Right renal pelvis (tissue), 4 donors: ENCODE measurements at places on chromosomes 2 and 18. TPM values are rescaled to one million over a fixed set of nuclear protein-coding genes. Genes with fewer than 3 reads are reported as not detected.

- DNase-seq = no peak
Observed at GRCh38 chr2:235670974-235671787, 177.3 kb downstream of the AGAP1 start.

GRCh38 chr2:37616677-37617005 is 54.8 kb downstream of the CDC42EP3 start:
- no peak for DNase-seq

DNA sequence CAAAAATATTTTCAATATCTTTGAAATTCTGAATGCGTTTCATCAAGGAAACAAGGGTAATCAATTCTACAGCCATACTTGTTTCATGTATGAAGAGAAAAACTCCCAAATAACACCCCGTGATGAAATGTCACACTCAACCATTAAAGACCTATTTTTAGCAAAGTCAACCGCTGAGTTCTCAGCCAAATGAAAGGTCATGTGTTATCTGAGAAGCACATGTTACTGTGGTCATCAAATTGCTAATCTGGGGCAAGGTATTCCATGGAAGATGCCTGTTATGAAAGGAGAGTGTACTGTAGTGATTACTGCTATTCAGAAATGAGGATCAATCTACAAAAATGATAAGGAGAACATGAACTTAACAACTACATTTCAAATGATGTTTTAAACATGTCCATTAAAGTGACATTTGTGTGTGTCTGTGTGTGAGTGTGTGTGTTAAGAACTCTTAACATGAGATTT is 126.7 kb downstream of the BCL2 start:
- no peak for DNase-seq

GRCh38 chr2:167708998-167709397 is 538.4 kb downstream of the STK39 start:
- DNase-seq = no peak

DNA sequence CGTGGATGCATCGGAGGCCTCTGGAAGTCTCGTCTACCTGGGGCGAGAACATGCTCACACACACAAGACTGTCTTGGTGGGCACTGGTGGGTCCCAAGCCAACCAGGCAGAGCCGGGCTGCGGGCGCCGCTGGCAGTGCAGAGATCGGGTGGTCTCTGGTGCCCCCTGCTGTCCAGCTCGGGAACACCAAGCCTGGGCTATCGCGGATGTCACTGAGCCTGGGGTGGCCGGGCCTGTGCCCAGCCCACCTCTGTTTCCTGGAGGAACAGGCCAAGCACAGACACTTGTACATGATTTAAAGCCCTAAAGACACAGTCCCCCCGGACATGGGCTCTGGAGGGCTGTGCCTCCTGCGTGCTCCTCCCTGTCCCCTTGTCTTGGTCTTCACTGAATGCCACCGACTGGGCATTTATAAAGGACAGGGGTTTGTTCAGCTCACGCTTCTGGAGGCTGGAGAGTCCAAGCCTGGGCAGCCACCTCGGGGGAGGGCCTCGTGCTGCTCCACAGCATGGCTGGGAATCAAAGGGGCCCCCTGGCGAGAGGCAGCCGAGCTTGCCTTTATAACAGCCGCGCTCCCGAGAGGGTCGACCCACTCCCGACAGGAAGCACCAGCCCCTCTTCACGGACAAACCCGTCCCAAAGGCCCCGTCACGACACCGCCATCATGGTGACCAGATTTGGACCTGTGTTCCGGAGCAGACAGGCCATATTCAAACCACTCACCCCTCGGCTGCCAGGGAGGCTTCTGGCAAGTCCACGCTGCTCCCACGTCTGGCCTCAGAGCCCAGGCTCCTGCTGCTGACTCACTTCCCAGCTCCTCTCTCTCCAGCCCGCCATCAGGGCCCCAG is 3.6 kb upstream of the OTOS start:
- no peak for DNase-seq

GRCh38 chr2:163997466-163997865 is 261.7 kb upstream of the FIGN start:
- no peak for DNase-seq

- no peak for DNase-seq
Observed at GRCh38 chr18:78924786-78925540, 54.7 kb upstream of the SALL3 start.

DNA sequence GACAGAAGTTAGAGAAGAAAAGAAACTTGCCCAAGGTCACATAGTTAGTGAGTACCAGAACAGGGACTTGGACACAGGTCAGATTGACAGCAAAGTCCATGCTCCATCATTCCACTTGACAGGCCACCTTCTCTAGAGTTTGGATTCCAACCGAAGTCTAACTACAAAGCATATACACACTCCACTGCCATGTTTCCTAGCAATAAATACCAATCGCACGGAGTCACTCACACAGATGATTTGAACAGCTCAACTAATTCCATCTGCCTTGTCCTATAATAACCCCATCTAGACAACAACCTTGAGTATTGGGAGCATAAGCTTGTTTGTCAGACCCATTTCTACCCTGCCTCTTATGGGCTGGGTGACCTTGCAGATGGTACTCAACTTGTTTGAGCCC is 334.6 kb upstream of the MGAT5 start:
- DNase-seq = no peak

DNA sequence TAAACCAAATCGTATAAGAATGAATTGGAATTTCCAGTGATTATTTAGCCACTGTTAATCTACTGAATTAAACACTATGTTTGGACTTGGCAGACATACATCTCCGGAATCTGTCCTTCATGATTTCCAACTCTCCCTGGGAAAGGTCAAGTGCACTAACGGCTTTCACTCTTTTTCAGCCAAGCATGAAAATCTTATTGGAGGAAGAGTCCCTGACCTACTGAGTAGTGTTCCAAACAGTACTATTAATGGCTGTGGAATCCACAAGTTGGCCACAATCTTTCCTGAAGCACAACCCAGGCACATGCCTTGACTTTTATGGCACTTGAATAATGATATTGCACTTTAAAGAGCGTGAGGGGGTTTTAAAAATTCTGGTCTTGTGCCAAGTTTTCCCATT is 318.9 kb upstream of the RND3 start:
- no peak for DNase-seq

- DNase-seq = no peak
Observed at GRCh38 chr2:218477247-218477646, 58.3 kb downstream of the VIL1 start.

GRCh38 chr18:67964462-67964861 is 447.9 kb upstream of the DSEL start:
- DNase-seq = no peak

DNA sequence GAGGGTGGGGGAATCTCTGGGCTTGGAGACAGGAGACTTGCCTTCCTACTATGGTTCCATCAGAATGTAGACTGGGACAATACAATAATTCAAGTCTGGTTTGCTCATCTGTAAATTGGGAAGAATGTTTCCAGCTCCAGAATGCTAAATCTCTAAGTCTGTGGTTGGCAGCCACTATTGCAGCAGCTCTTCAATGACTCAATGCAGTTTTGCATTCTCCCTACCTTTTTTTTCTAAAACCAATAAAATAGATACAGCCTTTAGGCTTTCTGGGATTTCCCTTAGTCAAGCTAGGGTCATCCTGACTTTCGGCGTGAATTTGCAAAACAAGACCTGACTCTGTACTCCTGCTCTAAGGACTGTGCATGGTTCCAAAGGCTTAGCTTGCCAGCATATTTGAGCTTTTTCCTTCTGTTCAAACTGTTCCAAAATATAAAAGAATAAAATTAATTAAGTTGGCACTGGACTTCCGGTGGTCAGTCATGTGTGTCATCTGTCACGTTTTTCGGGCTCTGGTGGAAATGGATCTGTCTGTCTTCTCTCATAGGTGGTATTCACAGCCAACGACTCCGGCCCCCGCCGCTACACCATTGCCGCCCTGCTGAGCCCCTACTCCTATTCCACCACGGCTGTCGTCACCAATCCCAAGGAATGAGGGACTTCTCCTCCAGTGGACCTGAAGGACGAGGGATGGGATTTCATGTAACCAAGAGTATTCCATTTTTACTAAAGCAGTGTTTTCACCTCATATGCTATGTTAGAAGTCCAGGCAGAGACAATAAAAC is 6.5 kb downstream of the TTR start:
- no peak for DNase-seq

- DNase-seq = no peak
Observed at GRCh38 chr18:14936313-14936712, 188.3 kb downstream of the ANKRD30B start.

DNA sequence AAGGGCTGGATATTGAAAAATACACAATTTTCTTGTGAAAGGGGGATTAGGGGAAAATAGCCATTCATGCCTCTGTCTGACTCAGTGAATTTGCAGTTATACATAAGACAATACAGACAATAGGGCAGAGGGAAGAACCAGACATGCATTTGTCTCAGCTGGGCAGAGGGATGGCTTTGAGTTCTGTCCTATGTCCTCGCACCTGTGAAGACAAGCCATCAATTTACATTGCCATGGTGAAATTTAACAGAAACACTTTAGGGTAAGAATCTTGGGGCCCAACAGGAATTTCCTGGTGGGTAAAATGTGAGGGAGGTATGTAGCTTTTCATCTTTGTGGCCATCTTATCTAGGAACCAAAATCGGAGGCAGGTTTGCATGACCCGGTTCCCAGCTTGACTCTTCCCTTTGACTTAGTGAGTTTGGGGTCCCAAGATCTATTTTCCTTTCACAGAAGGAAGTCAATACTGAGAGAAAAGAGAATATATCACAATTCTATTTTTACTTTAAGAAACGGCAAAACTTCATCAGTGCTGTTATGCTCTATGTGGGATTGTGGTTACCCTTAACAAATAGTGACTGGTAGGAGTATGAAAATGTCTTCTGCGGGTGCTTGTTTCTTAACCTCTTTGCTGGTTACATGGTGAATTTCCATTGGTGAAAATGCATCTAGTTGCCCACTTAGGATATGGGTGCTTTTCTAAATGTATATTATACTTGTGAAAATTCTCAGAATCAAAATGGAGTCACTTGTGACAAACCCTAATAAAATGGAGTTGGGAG is 221.8 kb downstream of the SPP2 start:
- DNase-seq = no peak

DNA sequence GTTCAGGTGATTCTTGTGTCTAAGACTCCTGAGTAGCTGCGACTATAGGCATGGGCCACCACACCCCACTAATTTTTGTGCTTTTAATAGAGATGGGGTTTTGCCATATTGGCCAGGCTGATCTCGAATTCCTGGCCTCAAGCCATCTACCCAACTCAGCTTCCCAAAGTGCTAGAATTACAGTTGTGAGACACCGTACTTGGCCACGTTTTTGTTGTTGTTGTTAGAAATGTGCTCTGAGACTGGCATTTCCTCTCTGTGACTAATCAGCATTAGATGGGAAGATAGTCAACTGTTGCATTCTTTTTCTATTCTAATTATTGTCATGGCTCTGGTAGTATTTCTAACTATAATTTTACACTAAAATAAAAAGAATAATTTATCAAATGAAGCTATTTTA is 191.7 kb downstream of the CAMKMT start:
- no peak for DNase-seq

- no peak for DNase-seq
Observed at GRCh38 chr2:34808426-34808825, 1209.3 kb upstream of the FAM98A start.

- DNase-seq = no peak
Observed at GRCh38 chr2:159506764-159507440, 109.4 kb downstream of the BAZ2B start.

GRCh38 chr18:614193-614592 is 17.4 kb downstream of the CLUL1 start:
- DNase-seq = no peak

DNA sequence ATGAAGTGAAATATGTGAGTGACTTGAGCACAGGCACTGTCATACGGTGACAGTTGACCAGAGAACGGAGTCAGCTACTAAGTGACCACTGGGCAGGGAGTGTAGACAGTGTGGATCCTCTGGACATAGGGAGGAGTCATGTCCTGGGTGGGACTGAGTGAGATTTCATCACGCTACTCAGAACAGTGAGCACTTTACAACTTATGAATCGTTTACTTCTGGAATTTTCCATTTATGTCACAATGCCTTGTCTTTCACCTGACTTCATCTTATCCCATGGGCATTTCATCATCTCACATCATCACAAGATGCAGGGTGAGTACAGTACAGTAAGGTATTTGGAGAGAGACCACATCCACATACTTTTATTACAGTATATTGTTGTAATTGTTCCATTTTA is 29.0 kb downstream of the PTPRM start:
- DNase-seq = no peak

DNA sequence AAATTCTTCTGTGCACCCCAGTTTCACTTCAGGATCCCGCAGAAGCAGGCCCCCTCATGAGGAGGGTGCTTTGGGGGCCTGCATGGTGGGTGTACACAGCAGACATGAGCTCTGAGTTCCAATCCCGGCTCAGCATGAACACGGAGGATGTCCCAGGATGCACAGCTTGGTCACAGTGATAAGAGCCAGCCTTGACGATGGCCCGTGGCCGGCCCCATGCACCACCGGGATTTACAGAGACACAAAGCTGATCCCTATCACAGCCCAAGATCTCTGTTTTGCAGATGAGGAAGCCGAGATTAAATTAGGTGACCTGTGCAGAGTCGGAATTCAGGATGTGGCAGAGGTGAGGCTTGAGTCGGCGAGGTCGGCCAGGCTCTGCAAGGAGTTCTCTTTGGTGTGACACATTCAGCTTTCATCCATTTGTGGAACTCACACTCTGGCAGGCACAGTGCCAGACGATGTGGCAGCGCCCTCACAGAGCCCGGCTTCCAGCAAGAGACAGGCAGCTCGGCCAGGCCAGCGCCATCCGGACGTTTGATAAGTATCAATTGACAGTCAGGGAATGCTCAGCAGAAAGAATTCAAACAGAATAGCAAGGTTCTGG is 456.3 kb upstream of the MYT1L start:
- DNase-seq = no peak

DNA sequence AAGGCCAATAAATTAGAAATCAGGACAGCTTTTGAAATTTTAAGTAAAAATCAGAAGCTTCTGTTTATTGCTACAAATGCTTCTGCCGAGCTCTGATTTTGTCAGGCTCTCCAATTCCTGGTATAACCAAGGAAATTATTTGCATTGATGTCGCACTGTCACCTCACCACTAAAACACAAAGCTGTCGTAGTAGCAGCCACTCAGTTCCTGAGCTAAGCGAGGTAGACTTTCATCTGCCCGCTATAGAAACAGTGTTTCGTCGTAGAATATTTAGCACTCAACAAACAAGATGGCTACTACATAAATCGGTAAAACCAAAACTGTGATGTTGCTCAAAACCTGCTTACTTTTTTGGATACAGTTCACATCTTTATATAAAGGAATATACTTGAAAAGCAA is 141.3 kb upstream of the FOSL2 start:
- DNase-seq = no peak

GRCh38 chr2:158385646-158386045 is 70.9 kb downstream of the CCDC148 start:
- no peak for DNase-seq

The ERBB4 gene
- polyA plus RNA-seq = 44.8 TPM

The PLA2R1 gene
- 70.5 TPM for polyA plus RNA-seq

The TUBB8B gene
- not detected for polyA plus RNA-seq

The MALL gene
- 13.0 TPM for polyA plus RNA-seq

The TIA1 gene
- 502 TPM for polyA plus RNA-seq

The FBLN7 gene
- polyA plus RNA-seq = 10.4 TPM
